SW 1271 (cell line): ENCODE measurements at places on chromosomes 12 and 14.

GRCh38 chr12:82954572-82954971, 267.9 kb downstream of the TMTC2 start:
- DNase-seq, result no peak

DNA sequence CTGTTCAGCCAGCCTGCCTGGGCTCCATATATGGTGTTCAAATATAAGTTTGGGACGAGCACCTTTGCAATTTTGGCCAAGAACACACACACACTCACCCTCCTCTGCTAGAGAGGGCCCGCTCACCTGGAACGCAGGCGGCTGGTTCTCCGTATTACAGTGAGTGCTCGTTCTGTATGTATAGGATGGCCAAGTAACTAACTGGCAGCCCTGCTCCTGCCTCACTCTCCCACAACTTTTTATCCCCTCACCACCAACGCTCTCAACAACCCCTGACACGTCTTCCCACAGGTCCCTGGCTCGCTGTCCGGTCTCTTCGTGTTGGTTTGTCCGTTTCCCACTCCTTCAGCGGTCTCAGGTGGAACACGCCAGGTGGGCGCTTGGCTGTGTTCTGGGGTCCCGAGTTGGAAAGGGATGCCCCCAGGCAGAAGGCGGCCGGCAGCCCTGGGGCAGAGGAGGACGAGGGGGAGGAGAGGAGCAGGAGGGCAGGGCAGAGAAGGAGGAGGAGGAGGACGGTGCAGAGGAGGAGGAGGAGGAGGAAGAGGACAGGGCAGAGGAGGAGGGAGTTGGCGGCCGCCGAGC, 398 bp upstream of the MSRB3 start:
- no peak for DNase-seq

GRCh38 chr14:30874999-30875787, 834 bp downstream of the COCH start:
- no peak for DNase-seq

- no peak for DNase-seq
Observed at GRCh38 chr12:25146686-25147085, 48.3 kb downstream of the DNAI7 start.

DNA sequence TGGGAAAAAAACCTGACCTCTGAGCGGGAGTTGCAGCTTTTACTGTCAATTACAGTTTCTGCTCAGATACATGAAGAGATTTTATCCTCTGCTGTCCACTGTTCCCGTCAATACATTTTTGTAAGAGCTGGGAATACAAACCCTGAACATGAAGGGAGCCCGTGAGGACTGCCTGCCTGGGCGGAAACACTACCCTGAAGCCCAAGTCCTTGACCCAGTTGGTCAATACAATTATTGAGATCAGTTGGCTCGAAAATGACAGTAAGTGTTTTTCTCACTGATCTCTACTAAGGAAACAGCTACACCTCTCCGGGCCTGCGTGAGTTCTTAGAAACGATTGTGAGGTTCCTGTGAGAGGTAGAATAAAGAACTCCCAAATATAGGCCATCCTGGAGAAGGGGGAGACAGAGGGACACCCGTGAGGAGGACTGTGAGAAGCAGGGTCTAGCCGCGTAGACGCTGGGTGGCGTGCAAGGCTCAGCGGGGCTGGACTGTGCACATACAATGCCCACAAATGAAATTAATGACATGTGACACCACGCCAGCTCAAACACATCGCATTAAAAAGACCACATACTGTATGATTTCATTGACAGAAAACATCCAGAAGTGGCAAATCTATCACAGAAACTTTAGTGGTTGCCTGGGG, 509.5 kb downstream of the TMEM132D start:
- DNase-seq, result no peak

DNA sequence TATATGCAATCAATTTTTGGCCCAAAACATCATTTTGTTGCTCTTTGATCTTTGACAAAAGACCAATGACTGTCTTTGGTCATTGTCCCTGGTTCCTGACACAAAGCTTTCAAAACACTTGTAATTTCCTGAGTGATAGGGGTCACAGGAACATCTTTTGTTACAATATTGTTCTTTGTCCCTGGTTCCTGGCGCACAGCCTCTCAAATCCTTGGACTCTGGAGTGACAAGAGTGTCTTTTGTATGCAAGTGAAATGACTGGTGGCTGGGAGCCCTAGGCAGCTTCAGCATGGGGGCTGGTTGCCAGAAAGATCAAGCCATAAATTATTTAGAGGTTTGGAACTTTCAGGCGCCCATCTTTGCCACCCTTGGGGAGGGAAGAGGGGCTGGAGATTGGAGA, 53.9 kb downstream of the DNAH10 start:
- no peak for DNase-seq
